ENCODE measurements at places on chromosomes 16 and 17. TPM values are rescaled to one million over a fixed set of nuclear protein-coding genes. Genes with fewer than 3 reads are reported as not detected.

Gene CORO6
- total RNA-seq: 13.3 TPM

Gene BICDL2
- total RNA-seq: 0.47 TPM

Gene ITGAD
- total RNA-seq: not detected

DNA sequence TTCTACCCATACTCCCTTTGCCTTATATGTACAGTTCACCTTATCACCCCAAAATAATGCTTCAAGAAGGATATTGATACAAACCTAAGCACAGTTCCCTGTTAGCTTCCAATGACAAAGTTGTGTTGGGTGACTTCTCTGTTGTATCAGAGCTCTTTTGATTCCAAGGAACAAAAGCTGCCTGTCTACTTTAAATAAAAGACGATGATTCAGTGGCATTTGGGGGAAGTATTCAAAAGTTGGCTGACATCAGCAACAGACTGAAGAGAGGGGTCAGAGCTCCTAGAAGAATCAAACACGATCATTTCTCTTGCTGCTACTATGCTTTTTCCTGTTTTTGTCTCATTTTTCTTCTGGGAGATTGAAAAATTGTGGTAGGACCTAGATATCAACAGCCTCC is 69.4 kb upstream of the CA10 start:
- DNase-seq: no peak

Gene IGSF6
- 9.8 TPM for total RNA-seq

DNA sequence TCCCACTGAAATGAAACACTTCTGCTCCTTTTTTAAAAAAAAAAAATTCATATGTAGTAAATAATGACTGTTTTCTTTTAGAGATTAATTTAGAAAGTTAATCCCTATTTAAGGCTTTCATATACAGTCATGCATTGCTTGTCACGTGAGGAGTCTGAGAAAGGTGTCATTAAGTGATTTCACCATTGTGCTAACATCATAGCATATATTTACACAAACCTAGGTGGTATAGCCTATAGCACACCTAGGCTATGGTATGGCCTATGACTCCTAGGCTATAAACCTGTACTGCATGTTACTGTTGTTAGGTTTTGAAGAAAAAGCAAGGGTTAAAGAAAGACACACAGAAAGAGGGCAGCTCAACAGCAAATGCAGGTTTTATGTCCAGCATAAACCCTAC is 13.7 kb downstream of the PPY start:
- DNase-seq: no peak

Gene HOXB2
- total RNA-seq: 9.7 TPM

Gene DLX3
- not detected for total RNA-seq

DNA sequence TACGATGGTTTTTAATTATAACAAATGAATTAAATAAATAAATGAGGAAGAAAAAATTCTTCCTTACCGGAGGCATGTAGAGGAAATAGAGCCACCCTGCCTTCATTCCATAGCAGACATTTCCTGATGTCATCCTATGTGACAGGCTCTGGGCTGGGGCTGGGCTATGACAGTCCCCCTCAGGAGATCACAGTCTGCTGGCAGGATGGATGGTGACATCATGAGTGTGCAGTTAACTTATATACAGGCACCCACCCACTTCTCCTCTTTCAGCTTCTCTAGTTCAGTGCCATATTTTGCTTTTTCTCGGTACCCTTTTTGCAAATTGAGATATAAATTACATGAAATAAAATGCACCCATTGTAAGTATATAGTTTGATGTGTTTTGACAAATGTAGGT is 6.4 kb upstream of the CMTM3 start:
- DNase-seq: no peak

Gene MYH11
- 24.7 TPM for total RNA-seq

Gene ACSM3
- 14.1 TPM for total RNA-seq

DNA sequence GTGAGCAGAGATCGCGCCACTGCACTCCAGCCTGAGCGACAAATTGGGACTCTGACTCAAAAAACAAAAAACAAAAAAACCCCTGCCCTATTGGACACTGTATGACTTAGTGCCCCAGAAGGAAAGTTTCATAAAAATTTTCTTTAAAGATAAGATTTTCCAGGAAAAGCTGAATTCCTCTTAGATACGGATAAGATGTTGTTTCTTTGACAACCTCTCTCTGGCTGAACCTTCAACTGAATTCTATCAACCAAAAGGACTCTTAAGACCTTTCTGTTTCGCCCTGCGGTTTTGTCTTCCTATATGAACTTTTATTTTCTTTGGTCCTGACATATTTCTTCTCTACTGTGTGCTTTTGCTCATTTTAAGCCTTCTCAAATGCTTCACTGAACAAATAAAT is 35.8 kb downstream of the CPPED1 start:
- no peak for DNase-seq

- DNase-seq: no peak
These were observed 47.8 kb downstream of the HOXB1 start for GRCh38 chr17:48483004-48483403.

- no peak for DNase-seq
These were observed 7.6 kb downstream of the KRT24 start for GRCh38 chr17:40695874-40696472.

GRCh38 chr17:58170622-58171021 is 3.8 kb downstream of the OR4D2 start:
- DNase-seq: no peak

Gene STX1B
- total RNA-seq: 1.9 TPM

- no peak for DNase-seq
These were observed 72.6 kb downstream of the TMEM100 start for GRCh38 chr17:55649957-55650597.

DNA sequence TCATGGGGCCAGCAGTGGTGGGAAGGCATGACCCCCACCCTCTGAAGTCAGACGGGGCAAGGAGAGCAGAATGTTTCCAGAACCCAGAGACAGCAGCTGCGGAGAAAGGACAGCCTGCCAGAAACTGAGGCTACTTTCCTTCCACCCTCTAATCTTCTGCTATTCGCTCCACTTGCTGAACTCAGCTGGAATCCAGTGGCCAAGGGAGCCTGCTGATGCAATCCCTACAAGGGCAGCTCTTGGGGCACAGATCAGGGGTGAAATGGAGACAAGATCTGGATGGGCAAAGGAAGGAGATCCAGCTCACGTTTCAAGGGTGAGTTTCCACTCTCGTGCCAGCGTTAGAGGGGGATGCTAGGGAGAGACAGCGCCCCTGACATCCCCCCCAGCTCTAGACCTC is 479.1 kb downstream of the SLC39A11 start:
- DNase-seq: no peak

DNA sequence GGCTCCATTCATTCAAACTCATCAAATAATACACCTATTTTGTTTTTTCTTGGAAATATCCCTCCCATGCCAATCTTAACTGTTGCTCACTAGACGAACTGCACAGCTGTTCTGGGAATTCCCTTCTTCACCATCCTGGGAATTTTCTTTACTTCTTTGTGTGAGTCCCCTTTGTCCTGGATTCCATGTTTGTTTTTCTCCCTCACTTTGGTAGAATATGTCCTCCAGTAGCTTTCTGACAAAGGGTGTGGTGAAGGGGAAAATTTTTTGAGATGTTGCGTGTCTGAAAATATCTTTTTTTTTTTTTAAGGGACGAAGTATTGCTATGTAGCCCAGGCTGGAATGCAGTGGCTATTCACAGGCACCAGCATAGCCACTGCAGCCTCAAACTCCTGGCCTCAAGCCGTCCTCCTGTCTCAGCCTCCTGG is 17.2 kb upstream of the UTP6 start:
- DNase-seq: no peak

Gene TMEM238L
- total RNA-seq: not detected

GRCh38 chr17:77882481-77883212 is 75.9 kb upstream of the TNRC6C start:
- peak; percentile 43 for DNase-seq

GRCh38 chr17:80731323-80731722 is 186.7 kb downstream of the RPTOR start:
- no peak for DNase-seq

DNA sequence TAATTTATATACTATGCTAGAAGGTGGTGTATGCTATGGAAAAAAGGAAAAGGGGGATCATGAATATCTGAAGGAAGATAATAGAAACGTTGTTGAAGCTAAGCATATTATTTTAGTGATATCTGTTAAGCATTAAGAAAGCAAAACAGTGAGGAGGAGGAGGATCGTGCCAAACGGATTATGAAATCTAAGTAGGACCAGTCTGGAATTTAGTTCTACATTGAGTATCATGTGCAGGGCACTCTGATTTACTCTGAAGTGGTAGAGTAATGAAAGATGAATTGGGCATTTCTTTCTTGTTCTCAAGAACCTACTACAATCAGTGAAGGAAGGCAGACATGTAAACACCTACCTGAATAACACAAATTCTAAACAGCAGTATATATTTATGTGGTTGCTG is 195.3 kb downstream of the CYB561 start:
- DNase-seq: no peak

Gene FBXO39
- total RNA-seq: 1.0 TPM

DNA sequence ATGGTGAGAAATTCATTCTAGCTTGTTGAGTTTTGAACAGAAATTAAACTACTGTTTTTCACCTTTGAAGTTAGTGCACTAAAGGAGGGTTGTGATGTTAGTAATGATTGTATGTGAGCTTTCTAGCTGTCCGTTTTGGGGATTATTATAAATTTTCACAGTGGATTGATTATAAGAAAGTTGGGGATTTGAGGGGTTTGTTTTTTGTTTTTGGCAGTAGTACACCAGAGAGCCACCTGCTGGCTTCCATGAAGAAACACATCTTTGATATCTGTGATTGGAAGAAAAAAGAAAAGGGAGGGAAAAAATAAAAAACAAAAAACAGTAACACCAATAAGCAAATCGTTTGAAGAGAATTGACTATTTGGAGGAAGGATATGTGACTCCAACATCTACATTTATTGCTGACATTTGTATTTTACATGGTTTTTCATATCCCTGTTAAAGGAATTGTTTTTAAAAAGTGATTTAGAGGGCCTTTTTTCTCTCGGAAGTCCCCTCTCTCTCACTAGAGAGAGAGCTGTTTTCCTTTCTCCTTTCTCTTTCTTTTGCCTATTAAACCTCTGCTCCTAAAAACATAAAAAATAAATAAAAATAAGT is 1469.5 kb upstream of the GOT2 start:
- DNase-seq: no peak

GRCh38 chr17:8887834-8888703 is 20.6 kb upstream of the PIK3R6 start:
- no peak for DNase-seq

Gene MPV17L
- 7.8 TPM for total RNA-seq

GRCh38 chr16:62814891-62815290 is 778.7 kb upstream of the CDH8 start:
- no peak for DNase-seq

Gene CDRT15L2
- total RNA-seq: not detected

Gene KRTAP16-1
- total RNA-seq: not detected

Gene LRRC75A
- total RNA-seq: 1.2 TPM

- DNase-seq: no peak
These were observed 15.3 kb downstream of the NUFIP2 start for GRCh38 chr17:29278692-29279091.

- DNase-seq: no peak
These were observed 214.0 kb downstream of the ZFHX3 start for GRCh38 chr16:72833969-72834368.

Gene ACE
- 4.2 TPM for total RNA-seq

- DNase-seq: no peak
These were observed 13.9 kb downstream of the KIAA0753 start for GRCh38 chr17:6626616-6627015.
